ENCODE measurements at places on chromosomes 5 and 9. TPM values are rescaled to one million over a fixed set of nuclear protein-coding genes. Genes with fewer than 3 reads are reported as not detected.
A peak's percentile ranks its signal among the peaks of the same experiment; 100 is the strongest.

DNA sequence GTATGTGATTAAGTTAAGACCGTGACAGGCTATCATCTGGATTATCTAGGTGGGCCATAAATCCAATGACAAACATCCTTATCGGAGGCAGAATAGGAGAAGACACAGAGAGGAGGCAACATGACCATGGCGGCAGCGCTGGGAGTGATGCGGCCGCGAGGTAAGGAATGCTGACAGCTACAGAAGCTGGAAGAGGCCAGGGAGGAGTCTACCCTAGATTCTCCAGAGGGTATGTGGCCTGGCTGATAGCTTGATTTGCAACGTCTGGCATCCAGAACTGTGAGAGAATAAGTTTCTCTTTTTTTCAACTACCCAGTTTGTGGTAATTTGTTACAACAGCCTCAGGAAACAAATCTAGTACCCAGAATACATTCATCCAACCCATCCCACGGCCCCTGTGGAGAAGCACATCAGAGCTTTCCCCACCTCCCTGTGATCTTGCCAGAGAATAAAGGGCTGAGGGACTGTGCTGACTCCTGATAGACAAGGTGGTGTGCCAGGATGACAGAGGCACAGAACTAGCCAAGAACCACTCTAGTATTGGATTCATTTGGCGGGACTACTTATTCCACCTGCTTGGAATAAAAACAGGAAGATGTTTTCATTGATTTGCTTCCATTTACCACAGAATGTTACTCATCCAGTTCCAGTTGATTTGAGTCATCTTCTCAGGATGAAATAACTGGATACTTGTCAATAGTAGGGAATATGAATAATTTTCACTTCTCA lies 187.4 kb downstream of the MAN2A1 start:
- no peaks in the 10 kb centered on the region for H3K36me3 ChIP-seq
- H3K4me1 ChIP-seq: no peaks in the 10 kb centered on the region
- H3K27ac ChIP-seq: no peak overlapping the region
- H3K4me3 ChIP-seq: no peak overlapping the region
- no peaks in the 10 kb centered on the region for H3K27me3 ChIP-seq
- DNase-seq: no peak

GRCh38 chr5:96816991-96817390 lies 9.2 kb upstream of the ERAP1 start:
- no peaks in the 10 kb centered on the region for H3K36me3 ChIP-seq
- no peak overlapping the region for H3K27ac ChIP-seq
- no peak for DNase-seq
- H3K4me1 ChIP-seq: peaks cover 12% of the 10 kb centered on the region
- no peaks in the 10 kb centered on the region for H3K27me3 ChIP-seq

GRCh38 chr5:170818232-170818631 lies 34.7 kb downstream of the GABRP start:
- no peak overlapping the region for H3K4me3 ChIP-seq
- no peaks in the 10 kb centered on the region for H3K4me1 ChIP-seq
- no peaks in the 10 kb centered on the region for H3K27me3 ChIP-seq
- H3K36me3 ChIP-seq: no peaks in the 10 kb centered on the region
- H3K27ac ChIP-seq: no peak overlapping the region

DNA sequence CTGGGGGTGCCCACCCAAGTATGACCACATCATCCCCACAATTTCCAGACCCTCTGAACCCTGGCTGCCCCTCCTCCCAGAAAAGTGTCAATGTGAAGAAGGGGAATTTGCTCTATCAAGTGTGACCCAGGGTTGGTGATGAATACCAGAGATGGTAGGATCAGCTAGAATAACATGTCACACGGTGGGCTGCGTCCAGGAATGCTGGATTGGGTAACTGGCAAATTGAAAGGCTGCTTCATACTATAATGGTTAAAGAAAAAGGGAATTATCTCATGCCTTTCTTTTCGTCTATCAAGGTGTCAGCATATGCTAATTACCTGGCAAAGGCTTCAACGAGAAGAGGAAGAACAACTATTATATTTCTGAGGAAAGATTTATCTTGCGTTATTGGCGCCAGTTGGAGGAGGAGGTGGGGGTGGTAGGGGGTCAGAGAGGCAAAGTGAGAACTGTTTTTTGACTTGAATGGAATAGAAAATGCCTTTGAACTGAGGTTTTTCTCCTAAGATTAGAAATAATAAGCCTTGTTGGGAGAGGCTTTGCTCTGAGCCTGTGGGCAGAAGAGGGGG lies 27.8 kb upstream of the ARAP3 start:
- no peaks in the 10 kb centered on the region for H3K36me3 ChIP-seq
- H3K4me1 ChIP-seq: 0 out of 2 replicates have a peak, but pooled peaks cover 2% of the 10 kb centered on the region
- H3K4me3 ChIP-seq: no peak overlapping the region
- H3K27ac ChIP-seq: no peak overlapping the region

DNA sequence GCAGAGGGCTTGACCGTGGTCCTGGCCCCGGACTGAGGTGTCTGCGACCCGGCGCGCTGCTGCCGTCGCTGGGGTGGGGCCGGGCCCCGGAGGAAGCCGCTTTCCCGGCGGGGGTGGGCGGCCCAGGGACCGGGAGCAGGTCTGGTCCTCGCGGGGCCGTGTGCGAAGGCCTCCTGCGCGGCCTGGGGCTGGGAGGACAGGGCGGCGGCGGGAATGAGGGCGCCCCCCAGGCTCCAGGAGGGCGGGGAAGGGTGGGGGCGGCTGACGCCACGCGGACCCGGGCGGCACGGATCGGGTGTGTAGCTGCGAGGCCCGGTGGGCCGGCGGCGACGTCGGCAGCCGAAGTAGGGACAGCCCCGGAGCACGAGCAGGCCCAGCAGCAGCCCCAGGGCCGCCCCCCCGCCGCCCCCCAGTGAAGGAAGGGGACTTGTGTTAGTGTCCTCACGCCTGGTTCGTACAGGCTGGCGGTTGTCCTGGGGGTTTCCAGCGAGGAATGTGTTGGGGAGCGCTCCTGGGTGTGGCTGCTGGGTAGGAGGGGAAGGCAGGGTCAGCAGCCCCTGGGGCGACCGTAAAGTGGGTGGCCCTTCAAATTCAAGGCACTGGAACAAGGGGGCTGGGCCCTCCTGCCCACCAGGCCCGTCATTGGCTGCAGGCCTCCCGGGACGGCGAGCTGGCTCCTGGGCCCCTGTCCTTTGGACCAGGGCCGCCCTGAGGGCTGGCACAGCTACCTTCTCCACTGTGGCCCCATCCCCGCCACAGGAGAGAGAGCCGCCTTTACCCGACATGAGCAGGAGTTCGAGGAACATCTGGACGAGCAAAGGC lies 597 bp upstream of the TMEM250 start:
- H3K27me3 ChIP-seq: no peaks in the 10 kb centered on the region
- 0 out of 2 replicates have a peak overlapping the region, but pooled peaks have one; percentile 19 for H3K27ac ChIP-seq
- no peaks in the 10 kb centered on the region for H3K36me3 ChIP-seq
- DNase-seq: peak; percentile 73
- peak overlapping the region; percentile 73 for H3K4me3 ChIP-seq
- H3K4me1 ChIP-seq: peaks cover 4% of the 10 kb centered on the region

DNA sequence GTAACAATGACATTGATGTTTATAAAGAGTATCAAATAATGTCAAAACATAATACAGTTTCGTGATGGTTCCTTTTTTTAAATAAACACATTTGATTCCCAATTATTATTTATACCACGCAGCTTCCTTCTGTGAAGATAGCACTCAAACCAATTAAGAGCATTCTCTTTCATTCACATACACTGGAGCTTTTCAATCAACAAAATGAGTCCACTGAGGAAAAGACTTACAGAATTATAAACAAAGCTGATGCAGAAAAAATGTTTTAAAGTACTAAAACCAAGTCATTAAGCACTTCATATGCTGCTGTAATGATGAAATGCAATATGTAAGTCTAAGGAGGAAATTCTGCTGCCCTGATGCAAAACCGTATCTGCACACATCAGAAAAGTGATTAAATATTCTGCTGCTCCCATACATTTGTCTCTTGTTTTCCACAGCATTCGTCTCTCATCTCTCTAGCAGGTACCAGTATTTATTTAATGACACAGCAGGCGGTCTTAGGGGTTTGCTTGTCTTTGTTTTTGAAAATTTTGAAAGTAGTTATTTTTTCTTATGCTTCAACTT lies 147.1 kb downstream of the CDH10 start:
- H3K36me3 ChIP-seq: no peaks in the 10 kb centered on the region
- no peaks in the 10 kb centered on the region for H3K27me3 ChIP-seq
- no peak overlapping the region for H3K27ac ChIP-seq
- DNase-seq: no peak

DNA sequence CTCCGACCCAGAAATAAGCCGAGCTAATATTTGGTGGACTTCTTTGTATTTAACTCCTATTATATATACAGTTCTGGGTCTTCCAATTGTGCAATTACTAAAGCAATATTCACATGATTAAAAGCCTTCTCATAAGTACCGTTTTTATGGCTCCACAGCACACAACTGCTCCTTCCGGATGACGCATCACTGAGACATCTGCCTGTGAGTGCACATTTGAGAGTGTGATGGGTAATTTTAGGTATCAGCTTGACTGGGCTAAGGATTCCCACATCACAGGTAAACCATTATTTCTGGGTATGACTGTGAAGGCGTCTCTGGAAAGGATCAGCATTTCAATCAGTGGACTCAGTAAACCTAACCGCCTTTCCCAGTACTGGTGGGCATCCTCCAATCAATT lies 77.5 kb upstream of the SYK start:
- no peaks in the 10 kb centered on the region for H3K4me1 ChIP-seq
- no peak for DNase-seq
- no peak overlapping the region for H3K27ac ChIP-seq
- H3K36me3 ChIP-seq: no peaks in the 10 kb centered on the region
- H3K27me3 ChIP-seq: no peaks in the 10 kb centered on the region

GRCh38 chr9:108991479-108991878 lies 21.8 kb downstream of the CTNNAL1 start:
- H3K27ac ChIP-seq: no peak overlapping the region
- H3K27me3 ChIP-seq: no peaks in the 10 kb centered on the region
- H3K4me1 ChIP-seq: no peaks in the 10 kb centered on the region

DNA sequence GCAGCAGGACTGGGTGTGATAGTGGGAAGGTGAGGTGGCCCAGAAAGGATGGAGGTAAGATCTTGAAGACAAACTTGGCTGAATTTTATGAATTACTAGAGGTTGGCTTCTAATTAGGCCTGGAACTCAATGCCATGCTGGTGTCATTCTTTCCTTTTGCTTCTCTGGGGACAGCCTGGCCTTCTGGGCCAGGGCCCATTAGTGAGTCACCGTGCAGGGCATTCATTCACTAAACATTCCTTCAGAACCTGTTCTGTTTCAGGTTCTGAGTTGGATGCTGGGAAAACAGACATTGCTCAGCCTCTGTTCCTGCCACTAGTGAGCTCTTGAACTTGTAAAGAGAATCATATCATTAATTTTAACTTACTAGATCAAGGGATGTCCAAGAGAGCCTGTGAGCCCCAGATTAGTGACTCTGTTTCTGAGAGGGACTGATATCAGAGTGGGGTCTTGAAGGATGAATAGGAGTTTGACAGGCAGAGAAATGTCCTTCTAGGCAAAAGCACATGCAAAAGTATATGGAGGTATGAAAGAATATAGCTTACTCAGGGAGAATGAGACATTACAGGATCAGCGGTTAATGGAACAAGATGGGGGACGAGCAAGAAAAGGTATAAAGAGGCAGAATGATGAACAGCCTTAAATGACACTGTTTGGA lies 66.5 kb downstream of the LHX2 start:
- no peaks in the 10 kb centered on the region for H3K4me1 ChIP-seq
- H3K36me3 ChIP-seq: no peaks in the 10 kb centered on the region
- H3K4me3 ChIP-seq: no peak overlapping the region
- H3K27me3 ChIP-seq: no peaks in the 10 kb centered on the region
- no peak for DNase-seq

DNA sequence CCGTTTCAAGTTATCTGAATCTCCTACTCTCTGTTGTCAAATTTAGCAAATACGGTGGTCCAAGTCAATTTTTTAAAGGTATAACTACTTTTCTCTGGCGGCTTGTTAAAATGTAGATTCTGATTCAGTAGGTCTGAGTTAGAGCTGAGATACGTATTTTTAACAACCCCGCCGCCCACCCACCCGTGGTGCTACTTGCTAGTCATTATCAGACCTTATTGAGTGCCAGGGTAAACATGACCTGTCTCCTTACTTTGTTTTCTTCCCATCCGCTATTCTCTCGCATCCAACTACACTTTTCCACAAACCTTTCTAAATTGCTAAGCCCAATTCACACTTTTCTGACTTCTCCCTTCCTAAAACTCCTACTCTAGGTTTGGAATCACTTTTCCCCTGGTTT lies 694 bp upstream of the PLAA start:
- H3K4me1 ChIP-seq: peaks cover 9% of the 10 kb centered on the region
- peak; percentile 25 for DNase-seq
- H3K27me3 ChIP-seq: no peaks in the 10 kb centered on the region
- peak overlapping the region; percentile 98 for H3K27ac ChIP-seq
- H3K36me3 ChIP-seq: no peaks in the 10 kb centered on the region
- H3K4me3 ChIP-seq: peak overlapping the region; percentile 76

DNA sequence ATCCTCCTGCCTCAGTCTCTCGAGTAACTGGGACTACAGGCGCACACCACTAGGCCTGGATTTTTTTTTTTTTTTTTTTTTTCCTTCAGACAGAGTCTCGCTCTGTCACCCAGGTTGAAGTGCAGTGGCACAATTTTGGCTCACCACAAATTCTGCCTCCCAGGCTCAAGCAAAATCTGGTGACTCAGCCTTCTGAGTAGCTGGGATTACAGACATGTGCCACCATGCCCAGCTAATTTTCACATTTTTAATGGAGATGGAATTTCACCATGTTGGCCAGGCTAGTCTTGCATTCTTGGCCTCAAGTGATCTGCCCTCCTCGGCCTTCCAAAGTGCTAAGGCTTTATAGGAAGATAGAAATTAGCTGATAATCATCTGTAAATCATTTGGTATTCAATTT lies 43.9 kb downstream of the NSA2 start:
- H3K36me3 ChIP-seq: peaks cover 6% of the 10 kb centered on the region
- peak overlapping the region; percentile 51 for H3K27ac ChIP-seq
- H3K4me3 ChIP-seq: no peak overlapping the region
- H3K27me3 ChIP-seq: no peaks in the 10 kb centered on the region
- H3K4me1 ChIP-seq: peaks cover 18% of the 10 kb centered on the region

- DNase-seq: no peak
- no peak overlapping the region for H3K27ac ChIP-seq
- no peaks in the 10 kb centered on the region for H3K36me3 ChIP-seq
- H3K4me1 ChIP-seq: peaks cover 19% of the 10 kb centered on the region
- no peaks in the 10 kb centered on the region for H3K27me3 ChIP-seq
- no peak overlapping the region for H3K4me3 ChIP-seq
These were observed 219.0 kb downstream of the AOPEP start for GRCh38 chr9:94945197-94946144.

DNA sequence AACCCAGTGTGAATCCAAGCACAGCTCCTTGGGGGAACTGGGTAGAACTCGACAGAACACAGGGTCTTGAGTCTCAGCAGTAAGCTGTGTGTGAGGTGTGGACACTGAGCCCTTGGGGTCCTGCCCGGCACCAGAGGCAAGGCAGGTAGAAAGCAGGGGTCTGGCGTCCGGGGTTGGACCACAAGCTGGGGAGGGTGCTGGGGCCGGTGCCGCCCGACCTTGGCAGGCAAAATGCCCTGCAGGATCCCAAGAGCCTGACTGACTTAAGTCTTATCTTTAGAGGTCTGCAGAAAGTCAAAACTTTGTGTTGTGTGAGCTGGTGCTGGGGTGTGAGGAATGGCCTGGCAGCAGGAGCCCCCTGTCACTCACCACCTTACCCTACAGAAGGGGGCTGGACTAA lies 49.3 kb downstream of the HABP4 start:
- H3K27ac ChIP-seq: no peak overlapping the region
- no peaks in the 10 kb centered on the region for H3K36me3 ChIP-seq
- peaks cover 34% of the 10 kb centered on the region for H3K4me1 ChIP-seq
- no peak overlapping the region for H3K4me3 ChIP-seq
- H3K27me3 ChIP-seq: no peaks in the 10 kb centered on the region
- no peak for DNase-seq

Gene EPB41L4A
- total RNA-seq: 6.0 TPM

Gene ANKRD20A1
- total RNA-seq: 1.4 TPM
